ENCODE measurements at places on chromosomes 7 and 10. TPM values are rescaled to one million over a fixed set of nuclear protein-coding genes. Genes with fewer than 3 reads are reported as not detected.

SPOCK2 gene
- total RNA-seq, result 39.4 TPM

BAMBI gene
- total RNA-seq, result 23.1 TPM

SFR1 gene
- total RNA-seq, result 9.0 TPM

C7orf33 gene
- not detected for total RNA-seq

CLRN3 gene
- total RNA-seq, result not detected

FZD8 gene
- total RNA-seq, result 3.2 TPM

TAS2R5 gene
- 0.55 TPM for total RNA-seq

MMRN2 gene
- 1.9 TPM for total RNA-seq

VAX1 gene
- total RNA-seq, result 0.09 TPM

DDX56 gene
- 44.4 TPM for total RNA-seq

GRCh38 chr7:134605978-134606923 is 40.4 kb upstream of the BPGM start:
- peak; percentile 95 for ATAC-seq

DNA sequence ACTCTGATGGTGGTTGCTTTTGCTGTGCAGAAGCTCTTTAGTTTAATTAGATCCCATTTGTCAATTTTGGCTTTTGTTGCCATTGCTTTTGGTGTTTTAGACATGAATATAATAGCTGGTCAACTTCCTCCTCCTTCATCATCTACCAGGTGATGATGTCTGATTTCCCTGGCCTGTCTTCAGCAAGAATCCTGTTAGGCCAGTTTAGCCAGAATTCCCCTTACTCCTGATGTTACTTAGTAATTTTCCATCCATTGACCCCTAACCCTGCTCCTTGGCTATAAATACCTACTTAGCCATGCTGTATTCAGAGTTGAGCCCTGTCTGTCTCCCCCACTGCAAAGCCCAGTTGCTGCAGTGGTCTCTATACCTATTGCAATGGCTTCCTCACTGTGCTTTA is 91.4 kb downstream of the ZNF777 start:
- no peak for ATAC-seq

DNA sequence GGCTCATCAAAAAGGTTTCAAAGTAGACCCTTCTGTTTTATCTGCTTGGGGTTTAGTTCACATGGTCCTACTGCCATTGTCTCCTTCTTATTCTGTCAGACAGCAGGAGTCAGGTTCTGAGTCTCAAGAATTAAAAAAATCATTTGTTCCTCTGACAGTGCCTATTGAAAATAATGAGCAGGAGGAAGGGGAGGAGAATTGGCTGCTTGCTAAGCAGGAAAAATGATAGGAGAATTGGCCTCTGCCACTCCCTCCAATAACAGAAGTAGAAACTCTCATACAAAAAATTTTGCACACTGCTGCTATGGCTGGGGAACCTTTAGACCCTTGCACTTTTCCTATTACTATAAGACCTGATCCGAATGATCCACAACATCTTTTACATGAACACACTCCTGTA is 35.7 kb downstream of the OR13A1 start:
- peak; percentile 32 for ATAC-seq

- no peak for ATAC-seq
These were observed 101.7 kb downstream of the NEBL start for GRCh38 chr10:20795391-20795790.

DNA sequence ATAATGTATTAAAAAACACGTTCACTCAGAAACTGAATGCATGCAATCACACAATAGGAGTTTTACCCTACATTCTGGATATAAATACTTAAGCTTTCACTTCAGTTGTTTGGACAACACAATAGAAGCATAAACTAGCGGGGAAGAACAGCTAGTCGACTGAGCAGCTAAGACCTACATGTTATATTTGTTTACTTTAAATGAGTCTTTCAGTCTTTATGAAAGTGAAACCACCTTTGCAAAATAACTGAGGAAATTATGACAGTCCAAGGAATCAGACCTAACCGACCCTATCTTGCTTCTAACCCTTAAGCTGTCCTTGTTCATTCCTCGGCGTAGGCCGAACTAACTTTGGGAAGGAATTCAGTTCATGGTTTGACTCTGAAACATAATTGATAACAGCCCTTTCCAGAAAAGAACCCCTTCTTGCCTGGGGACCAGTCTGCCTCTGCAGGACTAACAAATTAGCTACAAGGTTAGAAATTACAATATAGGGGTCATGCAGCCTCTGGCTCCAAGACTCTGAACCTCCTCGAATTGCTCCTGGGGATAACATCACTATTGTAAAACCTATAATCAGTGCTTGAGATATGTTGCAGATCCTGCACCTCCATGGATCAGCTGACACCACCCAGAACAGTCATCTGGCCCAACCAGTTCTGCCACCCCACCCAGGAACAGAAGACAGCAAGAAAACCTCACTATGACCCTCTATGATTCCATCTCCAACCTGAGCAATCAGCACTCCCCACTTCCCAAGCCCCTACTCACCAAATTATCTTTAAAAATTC is 185.1 kb upstream of the KLF6 start:
- ATAC-seq, result no peak

DNA sequence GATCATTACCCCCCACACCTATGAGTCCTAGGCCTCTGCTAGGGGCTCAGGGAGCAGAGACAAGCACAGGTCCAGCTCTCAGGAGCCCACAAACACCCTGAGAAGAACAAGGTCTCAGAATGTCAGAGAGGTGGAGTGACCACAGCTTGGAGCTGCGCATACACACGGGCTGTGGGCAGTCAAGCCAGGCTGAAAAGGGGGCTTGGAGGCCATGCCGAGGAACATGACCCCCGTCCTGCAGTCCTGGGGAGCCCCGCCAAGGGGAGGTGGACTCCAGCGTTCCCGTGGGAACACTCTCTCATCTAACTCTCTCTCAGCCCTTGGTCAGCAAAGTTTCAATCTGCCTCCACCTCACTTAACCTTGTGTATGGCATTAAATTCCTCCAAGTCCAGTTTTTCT is 7.8 kb upstream of the MMP21 start:
- no peak for ATAC-seq

- no peak for ATAC-seq
These were observed 12.2 kb downstream of the MCU start for GRCh38 chr10:72704117-72704516.

DNA sequence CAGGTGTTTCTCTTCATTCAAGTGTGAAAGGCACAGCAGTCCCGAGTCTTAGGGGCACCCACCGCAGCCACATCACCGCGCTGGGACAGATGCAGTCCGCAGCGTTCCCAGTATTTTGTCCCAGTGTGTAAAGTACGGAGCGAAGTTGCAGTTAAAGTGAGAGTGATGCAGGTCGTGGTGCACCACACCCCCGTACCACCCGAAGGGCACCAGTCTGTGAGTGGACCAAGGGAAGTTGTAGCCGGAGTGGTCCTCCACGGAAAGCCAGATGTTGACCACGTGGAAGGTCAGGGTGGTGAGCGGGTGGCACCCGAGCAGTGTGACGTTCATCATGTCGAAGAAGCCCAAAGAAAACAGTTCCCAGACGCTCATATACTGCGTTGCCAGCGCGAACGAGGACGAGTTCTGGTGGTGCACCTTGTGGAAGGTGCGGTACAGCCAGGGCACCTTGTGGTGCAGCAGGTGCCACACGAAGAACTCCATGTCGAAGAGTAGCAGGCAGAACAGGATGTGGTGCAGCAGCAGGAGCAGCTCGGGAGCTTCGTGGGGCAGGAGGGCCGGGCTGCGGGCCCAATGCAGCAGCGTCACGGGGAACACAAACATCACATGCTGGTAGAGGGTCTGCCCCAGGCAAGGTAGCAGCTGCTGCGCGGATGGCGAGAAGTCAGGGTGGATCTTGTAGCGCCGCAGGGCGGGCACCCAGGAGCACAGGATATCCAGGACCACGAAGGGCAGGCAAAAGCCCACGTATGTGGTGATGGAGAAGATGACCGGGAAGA is 526 bp downstream of the CH25H start:
- peak; percentile 78 for ATAC-seq

- ATAC-seq, result peak; percentile 62
These were observed 10.7 kb downstream of the TSPAN14 start for GRCh38 chr10:80464557-80465450.

GRCh38 chr7:137337902-137338301 is 5.6 kb downstream of the PTN start:
- ATAC-seq, result no peak

GRCh38 chr10:528173-529165 is 161.0 kb downstream of the DIP2C start:
- no peak for ATAC-seq

DNA sequence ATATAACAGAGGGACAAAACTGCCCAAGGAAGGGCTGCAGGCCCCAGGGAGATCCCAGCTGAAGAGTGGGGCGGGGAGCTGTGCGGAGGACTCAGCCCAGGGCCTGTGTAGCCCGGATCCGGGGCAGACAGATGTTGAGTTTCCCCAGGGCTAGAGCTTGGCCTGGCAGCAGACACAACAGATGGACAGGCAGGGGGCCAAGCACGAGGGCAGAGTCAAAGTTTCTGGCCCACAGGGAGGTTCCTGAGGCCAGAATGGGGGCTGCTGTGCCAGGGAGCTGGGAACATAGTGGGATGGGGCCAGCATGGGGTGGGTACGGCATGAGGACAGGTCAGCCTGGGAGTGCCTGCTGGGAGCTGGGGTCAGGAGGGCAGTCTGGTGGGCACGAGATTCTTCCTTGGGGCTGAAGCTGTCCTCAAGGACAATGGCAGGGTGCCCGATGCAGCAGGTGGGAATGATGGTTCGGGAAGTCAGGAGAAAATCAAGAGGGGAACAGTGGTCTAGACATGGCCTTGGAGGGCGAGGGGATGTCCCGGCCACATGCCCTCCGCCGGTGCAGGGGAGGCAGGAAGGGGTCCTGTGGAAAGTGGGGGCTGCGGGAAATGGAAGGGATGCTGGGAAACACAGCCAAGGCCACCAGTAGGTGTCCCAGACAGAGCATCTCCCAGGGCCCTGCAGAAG is 519.1 kb upstream of the FOXK1 start:
- no peak for ATAC-seq

- ATAC-seq, result no peak
These were observed 77.0 kb downstream of the ZNF277 start for GRCh38 chr7:112283382-112283910.

GRCh38 chr7:136976504-136977251 is 108.2 kb downstream of the CHRM2 start:
- ATAC-seq, result no peak

DNA sequence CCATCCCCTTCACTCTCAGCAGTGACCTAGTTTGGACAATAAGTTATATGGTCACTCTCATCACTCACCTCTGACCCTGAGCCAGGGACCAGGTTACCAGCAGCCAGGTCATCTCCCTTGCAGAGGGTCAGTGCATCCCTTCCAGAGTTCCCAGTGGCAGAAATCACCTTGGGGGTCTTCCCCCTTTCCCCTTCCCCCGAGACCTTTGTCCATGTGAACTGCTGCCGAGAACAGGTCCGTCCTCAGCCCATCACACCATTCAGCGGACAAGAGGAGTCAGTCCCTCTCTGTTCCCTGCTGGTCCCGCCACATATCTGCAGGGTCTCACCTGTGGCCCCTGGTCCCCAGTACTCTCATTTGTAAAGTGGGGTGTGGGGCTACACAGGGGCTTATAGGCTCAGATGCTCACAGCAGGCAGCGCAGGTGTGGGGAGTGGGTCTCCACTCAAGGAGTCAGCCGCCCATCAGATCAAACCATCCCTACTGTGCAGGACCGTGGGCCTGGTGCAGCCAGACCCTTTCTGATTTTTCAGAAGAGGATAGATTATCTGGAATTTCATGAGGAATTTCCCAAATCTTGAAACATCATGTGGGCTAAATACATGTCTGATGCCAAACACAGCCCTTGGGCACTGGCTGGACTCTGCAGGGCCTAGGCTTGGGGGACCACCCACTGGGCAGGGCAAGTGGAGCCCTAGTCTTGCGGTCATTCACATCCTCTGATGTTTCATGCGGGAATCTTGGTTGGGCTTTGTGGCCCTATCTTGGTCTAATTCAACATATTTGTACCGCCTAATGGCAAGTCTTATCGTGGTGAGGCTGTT is 6.5 kb downstream of the DEPP1 start:
- ATAC-seq, result no peak

- ATAC-seq, result no peak
These were observed 20.9 kb downstream of the TSPAN15 start for GRCh38 chr10:69472142-69472541.

- ATAC-seq, result no peak
These were observed 121.9 kb upstream of the RET start for GRCh38 chr10:42954766-42955492.

GRCh38 chr7:110977127-110977737 is 113.7 kb upstream of the LRRN3 start:
- no peak for ATAC-seq

GRCh38 chr10:49286686-49287085 is 12.3 kb upstream of the C10orf71 start:
- no peak for ATAC-seq

DNA sequence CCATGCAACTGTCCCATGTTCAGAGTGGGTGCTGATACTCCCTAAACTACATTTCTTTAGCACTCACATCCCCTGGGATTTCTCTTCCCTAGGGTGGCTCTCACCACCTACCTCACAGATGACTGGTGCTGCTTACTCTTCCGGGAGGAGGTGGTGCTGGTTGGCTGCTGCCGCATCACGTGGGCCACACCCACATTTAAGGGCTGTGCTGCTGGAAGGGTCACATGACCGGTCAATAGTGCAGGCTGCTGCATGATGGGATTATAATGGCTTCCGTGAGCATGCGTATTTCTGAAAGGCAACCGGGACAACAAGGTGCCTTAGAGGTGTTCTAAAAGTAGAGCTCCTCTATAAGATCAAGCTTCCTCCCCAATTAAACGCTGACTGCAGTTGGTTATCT is 76.8 kb downstream of the CLEC2L start:
- ATAC-seq, result no peak

Measured in motor neuron (in vitro differentiated cells).